Stimulated activated CD4-positive, alpha-beta T cell treated with anti-CD3 and anti-CD28 coated beads, Interleukin-1b, Interleukin-23, amount 100 ng/mL, for 1 hour (primary cell): ENCODE measurements at places on chromosomes 3 and 15.

- no peak for DNase-seq
These were observed 385.8 kb downstream of the LPP start for GRCh38 chr3:188539631-188540194.

DNA sequence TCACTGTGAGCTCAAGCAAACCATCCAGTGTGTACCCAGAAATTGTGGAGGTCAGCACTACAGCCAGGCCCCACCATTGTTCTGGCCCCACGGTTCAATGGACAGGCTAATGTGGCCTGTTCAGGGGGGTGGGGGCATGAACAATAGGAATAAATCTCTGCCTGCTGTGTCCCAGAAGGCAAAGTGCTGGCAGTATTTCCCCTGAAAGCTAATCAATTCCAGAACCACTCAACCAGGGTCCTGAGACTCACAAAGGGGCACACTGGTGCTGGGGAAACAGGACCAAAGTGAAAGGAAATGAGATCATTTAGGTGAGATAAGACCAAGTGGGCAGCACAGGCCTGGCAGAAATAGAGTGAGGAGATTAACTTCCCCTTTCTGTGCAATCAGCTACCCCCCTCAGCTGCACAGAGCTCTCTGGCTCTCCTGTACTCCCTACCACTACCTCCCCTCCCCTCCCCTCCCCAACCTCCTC is 11.5 kb downstream of the CRYGS start:
- DNase-seq, result no peak

DNA sequence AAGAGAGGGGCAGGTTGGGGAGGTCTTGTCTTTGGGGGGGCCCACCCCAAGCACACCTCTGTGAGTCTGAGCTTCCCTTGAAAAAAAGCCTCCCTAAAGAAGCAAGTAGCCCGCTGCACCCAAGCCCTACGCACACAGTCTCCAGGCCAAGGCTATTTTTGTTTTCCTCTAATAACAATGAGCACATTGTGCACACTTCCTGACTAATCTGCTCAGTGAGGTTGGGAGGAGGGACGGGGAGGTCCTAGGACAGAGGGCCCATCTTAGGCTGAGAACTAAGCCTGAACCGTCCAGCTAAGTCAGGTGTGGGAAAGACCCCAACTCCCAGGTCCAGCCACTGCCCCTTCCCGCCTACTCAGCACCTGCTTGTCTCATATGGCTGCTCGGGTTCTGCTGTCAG is 87.2 kb downstream of the HMG20A start:
- no peak for DNase-seq

GRCh38 chr3:65402597-65402996 is 636.1 kb downstream of the MAGI1 start:
- DNase-seq, result no peak

- DNase-seq, result no peak
These were observed 46.3 kb upstream of the UTS2B start for GRCh38 chr3:191376516-191377141.

GRCh38 chr3:160576621-160577020 is 11.2 kb upstream of the KPNA4 start:
- no peak for DNase-seq

- no peak for DNase-seq
These were observed 164.3 kb downstream of the FNDC3B start for GRCh38 chr3:172203522-172204258.
